T1000 (cell line): ENCODE measurements at places on chromosomes 13 and 19.

GRCh38 chr13:70527599-70527998, 419.3 kb upstream of the KLHL1 start:
- no peak for DNase-seq

DNA sequence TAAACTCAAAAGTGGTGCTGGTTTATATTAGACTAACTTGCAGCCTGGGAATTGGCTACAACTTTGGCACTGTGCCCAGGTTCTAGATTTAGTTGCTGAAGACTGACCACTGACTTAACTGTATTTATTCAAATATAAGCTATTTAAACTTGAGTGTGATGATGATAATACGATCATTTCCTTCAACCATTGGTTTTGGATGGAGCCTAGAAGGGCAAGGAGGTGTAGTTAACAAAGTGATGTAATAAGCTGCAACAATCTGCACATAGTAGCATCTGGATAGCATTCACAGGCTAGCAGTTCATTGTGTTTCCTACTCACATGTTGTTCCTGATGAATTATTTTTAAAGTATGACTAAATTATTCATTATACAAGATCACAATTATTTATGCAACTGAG, 55.2 kb upstream of the DACH1 start:
- no peak for DNase-seq

DNA sequence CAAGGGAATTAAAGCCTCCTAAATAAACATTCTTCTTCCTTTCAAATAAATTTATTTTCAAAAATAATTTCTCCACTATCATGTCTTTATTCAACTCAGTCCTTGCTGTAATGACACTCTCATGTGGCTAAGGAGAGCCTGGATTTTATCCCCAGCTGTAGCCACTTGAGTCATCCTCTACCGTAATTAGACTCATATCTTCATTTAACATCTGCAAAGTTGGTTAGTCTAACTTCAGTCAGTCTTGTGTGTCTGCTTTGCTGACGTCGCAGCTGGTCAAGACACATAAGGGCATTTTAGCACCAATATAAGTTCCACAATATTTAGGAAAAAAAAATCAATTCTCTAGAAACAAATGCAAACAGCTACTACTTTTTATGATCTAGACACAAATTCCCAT, 776.4 kb upstream of the ATXN8OS start:
- no peak for DNase-seq

- no peak for DNase-seq
Measured at GRCh38 chr19:29547361-29547960, 21.7 kb downstream of the VSTM2B start.

DNA sequence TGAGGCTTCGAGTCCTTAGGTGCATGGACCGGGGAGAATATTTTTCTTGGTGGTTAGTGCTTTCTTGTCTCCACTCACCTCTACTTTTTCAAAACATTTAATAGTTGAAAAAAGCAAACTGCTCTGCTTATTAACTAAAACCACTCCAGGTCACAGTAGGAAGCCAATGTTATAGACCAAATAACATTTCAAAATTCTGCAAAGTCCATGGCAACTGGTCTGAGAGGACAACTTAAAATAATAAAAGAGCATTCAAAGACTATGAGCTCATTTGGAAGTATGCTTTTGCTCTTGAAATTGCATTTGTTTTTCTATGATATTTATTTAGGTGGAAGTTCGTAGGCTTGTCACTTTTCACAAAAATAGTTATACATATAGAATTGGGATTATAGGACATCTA, 483.0 kb downstream of the DCT start:
- no peak for DNase-seq

GRCh38 chr19:4896372-4896771, 6.3 kb downstream of the ARRDC5 start:
- DNase-seq = peak; percentile 10

GRCh38 chr13:33079960-33080359, 63.7 kb downstream of the KL start:
- no peak for DNase-seq

DNA sequence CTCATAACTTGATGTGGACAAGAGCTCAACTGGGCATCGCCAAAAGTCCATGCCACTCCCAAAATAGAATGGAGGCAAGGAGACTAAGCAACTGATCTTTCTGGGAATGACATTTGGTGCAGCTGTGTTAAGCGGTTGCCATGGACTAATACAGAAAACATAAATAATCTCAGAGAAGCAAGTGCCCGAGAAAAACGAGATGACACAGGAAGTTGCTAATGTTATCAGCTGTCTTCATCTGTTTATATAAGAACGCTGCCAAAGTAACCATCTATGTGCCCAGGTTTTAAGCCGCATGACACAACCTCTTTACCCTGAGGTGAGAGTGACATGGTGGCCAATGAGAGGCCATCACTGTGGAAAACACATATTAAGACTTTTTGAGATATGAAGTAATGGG, 54.9 kb upstream of the SACS start:
- DNase-seq = peak; percentile 20
